ENCODE measurements at places on chromosomes 2 and 18.

DNA sequence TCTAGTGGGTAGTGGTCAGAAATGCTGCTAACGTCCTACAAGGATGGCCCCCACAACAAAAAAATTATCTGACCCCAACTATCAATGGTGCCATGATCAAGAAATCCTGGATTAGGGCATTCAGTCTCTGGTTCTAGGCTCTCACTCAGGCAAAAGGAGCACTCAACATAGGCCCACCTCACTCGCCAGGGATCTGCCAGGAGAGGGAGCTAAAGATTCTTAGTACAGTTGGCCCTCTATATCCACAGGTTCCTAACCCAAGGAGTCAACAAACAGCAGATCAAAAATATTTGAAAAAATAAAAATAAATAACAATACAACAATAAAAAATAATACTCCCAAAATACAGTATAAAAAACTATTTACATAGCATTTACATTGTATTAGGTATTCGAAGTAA lies 10.0 kb downstream of the SLC4A5 start:
- DNase-seq, result no peak

DNA sequence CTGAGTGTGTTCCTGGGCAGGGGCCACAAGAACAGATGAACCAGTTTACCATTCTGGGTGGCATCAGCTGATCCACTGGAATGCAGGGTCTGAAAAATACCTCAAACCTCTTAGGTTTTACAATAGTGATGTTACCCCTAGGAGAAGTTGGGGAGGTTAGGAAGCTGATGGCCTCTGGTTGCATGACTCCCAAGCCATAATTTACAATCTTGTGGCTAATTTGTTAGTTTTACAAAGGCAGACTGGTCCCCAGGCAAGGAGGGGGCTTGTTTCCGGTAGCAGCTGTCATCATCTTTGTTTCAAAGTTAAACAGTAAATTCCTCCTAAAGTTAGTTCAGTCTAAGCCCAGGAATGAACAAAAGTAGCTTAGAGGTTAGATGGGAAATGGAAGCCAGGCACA lies 113.8 kb upstream of the SLC38A11 start:
- no peak for DNase-seq

GRCh38 chr2:176494949-176495353 lies 225.7 kb downstream of the MTX2 start:
- no peak for DNase-seq

GRCh38 chr2:33022989-33023727 lies 76.4 kb downstream of the LTBP1 start:
- DNase-seq, result no peak

GRCh38 chr18:57807336-57808117 lies 4.4 kb upstream of the ATP8B1 start:
- DNase-seq, result no peak

DNA sequence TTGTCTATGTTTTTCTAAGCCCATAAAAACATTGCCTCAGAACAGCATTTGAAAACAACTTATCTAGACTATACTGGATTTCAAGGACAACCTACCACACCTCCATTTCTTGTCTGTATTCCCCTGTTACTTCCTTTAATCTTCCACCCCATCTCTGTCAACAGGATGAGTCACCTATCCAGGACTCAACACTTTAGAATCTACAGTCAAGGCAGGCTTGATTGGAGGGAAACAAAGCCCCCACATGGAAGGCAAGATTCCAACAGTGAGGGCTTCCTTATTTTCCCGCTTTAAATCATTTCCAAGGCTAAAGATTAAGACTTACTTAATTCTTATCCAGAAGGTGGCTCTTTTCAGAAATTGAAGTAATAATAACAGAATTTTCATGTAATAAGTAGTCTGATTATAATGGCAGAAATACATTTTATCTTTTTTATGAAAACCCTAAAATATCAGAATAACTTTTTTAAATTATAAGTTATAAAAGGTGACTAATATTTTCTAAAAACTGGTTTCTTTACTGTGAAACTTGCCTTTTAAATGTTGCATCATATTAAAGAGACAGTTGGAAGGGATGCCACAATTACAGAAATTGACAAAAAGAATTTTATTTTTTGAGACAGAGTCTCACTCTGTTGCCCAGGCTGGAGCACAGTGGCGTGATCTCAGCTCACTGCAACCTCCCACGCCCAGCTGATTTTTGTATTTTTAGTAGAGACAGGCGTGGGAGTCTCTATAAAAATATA lies 138.7 kb upstream of the CCDC150 start:
- DNase-seq, result no peak

- no peak for DNase-seq
These were observed 443.5 kb downstream of the SATB2 start for GRCh38 chr2:199014226-199014625.

- no peak for DNase-seq
These were observed 51.4 kb downstream of the OSBPL1A start for GRCh38 chr18:24346254-24346653.

DNA sequence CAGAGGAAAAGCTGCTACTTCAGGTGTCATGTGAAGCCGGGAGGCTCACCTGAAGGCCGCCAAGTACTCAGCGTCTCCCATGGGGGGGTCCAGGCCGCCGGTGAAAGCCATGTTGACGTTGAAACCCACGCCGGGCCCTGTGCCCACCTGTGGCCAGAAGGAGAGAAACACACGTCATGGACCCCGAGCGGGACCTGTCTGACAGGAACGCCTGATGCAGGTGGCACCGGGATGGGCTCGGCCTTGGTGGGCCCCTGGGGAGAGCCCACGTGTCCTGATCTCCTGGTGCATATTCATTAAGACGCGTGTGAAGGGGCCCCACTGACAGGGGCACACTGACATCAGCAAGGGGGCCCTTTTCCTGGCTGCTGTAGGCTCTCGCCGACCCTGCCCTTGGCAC lies 233.2 kb downstream of the TWIST2 start:
- no peak for DNase-seq
